Neural progenitor cell (in vitro differentiated cells): ENCODE measurements at places on chromosomes 16 and 17. TPM values are rescaled to one million over a fixed set of nuclear protein-coding genes. Genes with fewer than 3 reads are reported as not detected.

The CIITA gene
- not detected in 2 replicates for total RNA-seq

The CDH11 gene
- total RNA-seq: 98.5 and 167 TPM in 2 replicates

- H3K36me3 ChIP-seq: no peaks in the 10 kb centered on the region
- DNase-seq: no peak
- peaks cover 46% of the 10 kb centered on the region for H3K27me3 ChIP-seq
- no peak overlapping the region for H3K4me3 ChIP-seq
- H3K4me1 ChIP-seq: peaks cover 29% of the 10 kb centered on the region
Measured at GRCh38 chr16:50609049-50609448, 60.9 kb downstream of the NKD1 start.

GRCh38 chr17:47686276-47686635 is 7.7 kb upstream of the TBKBP1 start:
- peaks cover 15% of the 10 kb centered on the region for H3K4me1 ChIP-seq
- H3K27me3 ChIP-seq: no peaks in the 10 kb centered on the region
- no peak for DNase-seq
- H3K36me3 ChIP-seq: peaks cover 8% of the 10 kb centered on the region
- no peak overlapping the region for H3K4me3 ChIP-seq
- peak overlapping the region; percentile 65 for H3K27ac ChIP-seq

- no peaks in the 10 kb centered on the region for H3K36me3 ChIP-seq
- peaks cover 30% of the 10 kb centered on the region for H3K27me3 ChIP-seq
- peaks cover 28% of the 10 kb centered on the region for H3K4me1 ChIP-seq
- H3K4me3 ChIP-seq: no peak overlapping the region
- DNase-seq: peak; percentile 80
- H3K27ac ChIP-seq: no peak overlapping the region
Measured at GRCh38 chr17:57875290-57876022, 25.6 kb upstream of the MRPS23 start.

GRCh38 chr17:20072692-20072992 is 63.5 kb downstream of the SPECC1 start:
- H3K36me3 ChIP-seq: no peaks in the 10 kb centered on the region
- no peak for DNase-seq
- no peak overlapping the region for H3K27ac ChIP-seq
- no peaks in the 10 kb centered on the region for H3K27me3 ChIP-seq
- peaks cover 3% of the 10 kb centered on the region for H3K4me1 ChIP-seq

DNA sequence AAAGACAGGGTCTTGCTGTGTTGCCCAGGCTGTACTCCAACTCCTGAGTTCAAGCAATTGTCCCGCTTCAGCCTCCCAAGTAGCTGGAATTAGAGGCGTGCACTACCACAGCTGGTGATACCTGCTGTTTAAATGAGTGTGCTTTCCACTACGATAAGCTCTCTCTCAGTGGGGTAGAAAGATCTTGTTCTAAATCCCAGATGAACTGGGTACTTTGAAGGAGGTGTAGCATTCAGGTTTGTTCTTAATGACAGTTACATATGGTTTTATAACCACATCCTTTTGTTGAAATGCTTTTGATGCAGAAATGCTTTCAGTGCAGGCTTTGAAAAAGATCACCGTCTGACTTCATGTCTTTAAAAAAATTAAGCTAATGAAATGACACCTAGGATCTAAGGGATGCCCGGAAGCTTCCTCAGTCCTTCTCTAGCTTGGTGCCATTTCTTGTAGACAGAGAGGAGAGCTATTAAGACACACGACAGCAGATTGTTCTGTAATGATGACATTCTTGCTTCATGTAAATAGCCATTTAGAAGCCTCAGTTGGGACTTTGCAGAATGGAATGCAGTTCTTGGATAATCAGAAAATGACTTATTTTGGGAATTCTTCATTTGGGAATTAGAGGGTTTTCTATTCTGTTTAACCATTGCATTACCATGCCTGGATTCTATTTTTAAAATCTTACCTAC is 19.5 kb downstream of the PMM2 start:
- DNase-seq: no peak
- no peaks in the 10 kb centered on the region for H3K36me3 ChIP-seq
- H3K4me3 ChIP-seq: no peak overlapping the region
